KBM-7 (cell line): ENCODE measurements at places on chromosomes 12 and 14.

DNA sequence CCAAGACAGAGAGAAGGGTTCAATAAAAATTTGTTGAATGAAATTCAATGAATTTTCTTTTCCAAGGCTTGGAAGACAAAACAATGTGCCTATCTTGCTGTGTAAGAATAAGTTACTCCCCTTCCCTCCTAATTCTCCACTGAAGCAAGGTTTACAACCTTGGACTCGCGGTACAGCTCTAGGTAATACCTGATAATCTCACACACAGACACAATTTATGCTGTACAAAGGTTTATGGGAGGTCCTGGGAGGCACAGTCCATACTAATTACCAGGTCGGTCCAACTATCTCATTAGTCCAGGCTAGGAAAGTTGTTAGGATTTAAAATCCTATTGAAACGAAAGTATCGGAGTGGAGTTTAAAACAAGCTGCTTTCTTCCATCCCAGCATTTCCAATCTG lies 42.6 kb downstream of the NELL2 start:
- DNase-seq: no peak

- peak; percentile 80 for DNase-seq
These were observed 32.1 kb upstream of the SLC38A1 start for GRCh38 chr12:46300910-46301309.

DNA sequence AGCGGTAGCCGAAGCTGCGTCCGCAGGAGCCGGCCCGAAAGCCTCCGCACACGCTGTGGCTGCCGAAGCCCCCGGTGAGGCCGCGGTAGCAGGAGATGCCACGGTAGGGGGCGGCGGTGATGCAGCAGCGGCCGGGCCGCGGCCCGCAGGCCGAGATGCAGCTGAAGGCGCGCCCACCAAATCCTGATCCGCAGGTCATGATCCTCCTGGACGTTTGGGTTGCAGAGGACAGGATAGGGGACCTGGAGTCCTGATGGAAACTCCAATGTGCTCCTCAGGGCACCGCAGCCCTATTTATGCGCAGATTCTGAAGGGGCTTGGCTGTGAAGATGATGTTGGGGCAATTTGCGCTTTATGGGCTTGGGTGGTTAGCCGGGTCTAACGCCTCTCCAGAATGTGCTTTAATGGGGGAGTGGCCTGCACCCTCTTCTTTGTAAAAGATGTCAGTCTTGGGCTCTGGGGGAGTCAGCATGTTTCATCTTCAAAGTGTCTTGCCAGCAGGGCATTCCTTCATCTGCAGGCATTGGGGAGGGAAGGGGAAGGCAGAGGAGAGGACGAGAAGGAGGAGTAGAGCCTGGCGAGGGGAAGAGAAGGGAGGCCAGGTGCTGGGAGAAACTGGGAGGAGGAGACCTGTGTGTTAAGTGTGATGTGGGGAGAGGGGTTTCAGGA lies at the start of gene KRT81:
KRT81 (minus strand) TSS at position 268 of the 669 bp plus-strand sequence; CDS start at position 199, 69 bp downstream.
- no peak for DNase-seq

DNA sequence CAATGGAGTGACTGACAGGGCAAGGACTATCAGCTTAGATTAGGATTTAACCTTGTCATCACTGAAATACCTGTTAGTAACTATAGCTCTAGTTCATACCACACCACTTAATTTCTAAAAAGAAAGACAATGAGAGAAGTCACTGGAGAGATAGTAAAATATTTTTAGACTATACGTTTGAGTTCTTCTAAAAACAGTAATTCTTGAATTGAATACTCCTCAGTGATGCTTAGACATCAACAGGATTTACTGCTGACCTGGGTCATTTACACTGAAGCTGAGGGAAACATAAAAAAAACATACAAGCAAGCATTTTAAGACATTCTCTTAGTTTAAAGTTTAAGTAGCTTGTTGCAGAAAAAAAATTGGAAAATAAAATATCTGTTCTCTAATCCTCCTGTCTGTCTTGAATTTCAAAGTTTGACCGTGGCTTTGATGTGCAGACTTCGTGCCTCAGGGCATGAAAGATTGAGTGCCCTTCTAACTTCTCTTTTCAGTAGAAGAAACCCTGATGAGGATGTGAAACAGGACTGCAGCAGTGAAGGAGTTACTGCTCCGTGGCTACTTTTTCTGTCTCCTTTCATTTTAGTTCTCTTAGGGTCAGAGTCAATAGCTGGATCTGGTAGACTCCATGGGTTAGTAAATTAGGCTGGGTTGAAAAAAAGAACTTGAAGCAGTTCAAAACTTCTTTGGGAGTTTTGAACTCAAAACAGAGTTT lies 172.2 kb downstream of the PTPRO start:
- DNase-seq: no peak

- DNase-seq: no peak
These were observed 790.7 kb downstream of the C12orf50 start for GRCh38 chr12:87238466-87238865.

DNA sequence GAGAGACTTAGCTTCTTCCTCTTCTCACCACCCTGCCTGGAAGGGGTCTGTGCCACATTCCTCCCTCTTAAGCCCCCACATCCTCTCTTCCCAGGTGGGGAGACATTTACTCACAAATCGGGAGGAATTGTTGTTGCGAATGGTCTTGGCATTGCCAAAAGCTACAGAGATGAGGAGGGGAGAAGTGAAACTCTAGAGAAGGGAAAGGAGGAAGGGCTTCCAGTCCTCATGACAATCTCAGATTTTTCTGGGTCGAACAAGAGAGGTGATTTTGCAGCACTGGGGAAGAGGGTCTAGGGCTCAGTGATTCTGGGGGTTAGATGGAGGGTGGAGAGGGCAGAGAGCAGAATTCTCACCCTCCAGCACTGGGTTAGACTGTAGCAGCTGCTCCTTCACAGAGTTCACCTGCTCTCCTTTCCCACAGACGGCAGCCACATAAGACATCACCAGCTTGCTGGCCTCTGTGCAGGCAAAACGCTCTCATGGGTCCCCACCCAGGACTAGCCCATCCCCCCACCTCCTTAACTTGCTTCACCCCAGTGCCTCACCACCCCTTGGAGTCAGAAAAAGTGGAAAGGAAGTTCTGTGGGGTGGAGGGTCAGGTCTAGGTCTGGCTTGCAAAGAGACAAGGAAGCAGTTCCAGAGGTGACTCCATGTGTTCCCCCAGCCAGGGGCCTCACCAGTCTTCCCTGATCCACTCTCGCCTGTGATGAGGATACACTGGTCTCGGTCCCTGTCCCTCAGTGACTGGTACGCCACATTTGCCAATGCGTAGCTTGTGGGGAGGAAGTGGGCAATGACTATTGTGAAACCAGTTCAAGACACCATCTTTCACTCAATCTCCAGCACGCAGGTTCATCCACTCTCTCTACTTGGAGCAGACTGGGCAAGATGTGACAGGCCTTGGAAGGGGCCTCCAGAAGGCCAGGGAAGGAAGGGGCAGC lies 2.7 kb downstream of the MYO1A start:
- DNase-seq: no peak

DNA sequence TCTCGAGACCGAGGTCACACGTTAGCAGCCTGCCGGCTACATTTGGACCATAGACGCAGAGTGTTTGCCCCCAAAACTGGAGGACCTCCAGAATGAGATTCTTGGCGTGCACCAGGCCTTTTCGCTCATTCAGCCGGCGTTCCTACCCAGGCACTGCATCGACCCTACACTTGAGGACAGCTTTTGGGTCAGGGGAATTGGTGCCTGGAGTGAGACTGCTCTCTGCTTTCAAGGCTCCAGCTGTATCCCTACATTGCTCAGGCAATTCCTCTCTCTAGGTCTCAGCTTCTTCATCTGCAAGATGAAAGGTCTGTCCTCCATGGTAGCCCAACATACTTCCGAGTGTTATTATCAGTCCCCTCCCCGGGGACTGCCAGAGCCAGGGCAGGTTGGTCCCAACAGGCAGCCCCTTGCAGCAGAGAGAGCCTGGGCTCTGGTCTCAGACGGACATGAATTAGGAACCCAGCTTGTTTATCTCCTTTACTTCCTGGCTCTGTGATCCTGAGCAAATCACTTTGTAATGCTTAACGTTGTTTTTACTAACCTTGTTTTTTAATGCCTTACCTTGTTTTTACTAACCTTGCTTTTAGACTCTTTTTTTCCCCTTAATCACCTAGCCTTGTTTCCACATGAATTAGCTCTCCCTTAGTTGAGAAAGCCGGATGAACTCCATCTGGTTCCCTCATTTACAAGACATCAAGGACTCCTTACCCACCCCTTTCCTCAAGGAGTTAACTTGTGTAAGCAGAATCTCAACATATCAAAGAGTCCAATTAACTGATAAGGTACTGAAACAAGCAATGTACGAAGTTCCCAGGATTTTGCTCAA lies 892 bp downstream of the TCHP start:
- peak; percentile 34 for DNase-seq

- DNase-seq: peak; percentile 63
These were observed 47.0 kb upstream of the LGR5 start for GRCh38 chr12:71392521-71393145.

GRCh38 chr12:80472911-80473500 lies 29.0 kb downstream of the PTPRQ start:
- peak; percentile 70 for DNase-seq

DNA sequence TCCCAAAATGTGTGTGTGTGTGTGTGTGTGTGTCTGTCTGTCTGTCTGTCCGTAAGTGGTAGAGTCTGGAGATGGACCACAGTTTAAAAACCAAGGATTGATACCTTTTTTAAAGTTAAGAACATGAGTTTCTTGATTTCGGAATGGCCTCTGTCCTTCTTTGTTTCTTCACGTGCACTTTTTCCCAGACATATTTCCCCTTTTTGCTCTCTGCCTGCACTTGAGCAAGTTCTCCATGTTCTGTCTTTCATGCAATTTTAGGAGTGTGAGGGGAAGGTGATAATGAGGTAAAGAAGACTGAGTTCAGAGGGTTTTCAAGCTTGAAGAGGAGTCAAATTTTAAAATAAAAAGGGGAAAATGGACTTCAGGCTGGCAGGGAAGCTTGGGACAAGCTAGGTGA lies 12.7 kb downstream of the OLR1 start:
- DNase-seq: no peak

- no peak for DNase-seq
These were observed 3.0 kb downstream of the ATP6V0A2 start for GRCh38 chr12:123715195-123715594.

GRCh38 chr12:7758766-7759140 lies 6.3 kb upstream of the NANOGNB start:
- DNase-seq: no peak

- peak; percentile 77 for DNase-seq
These were observed 51.4 kb downstream of the WASHC3 start for GRCh38 chr12:102010265-102010994.

DNA sequence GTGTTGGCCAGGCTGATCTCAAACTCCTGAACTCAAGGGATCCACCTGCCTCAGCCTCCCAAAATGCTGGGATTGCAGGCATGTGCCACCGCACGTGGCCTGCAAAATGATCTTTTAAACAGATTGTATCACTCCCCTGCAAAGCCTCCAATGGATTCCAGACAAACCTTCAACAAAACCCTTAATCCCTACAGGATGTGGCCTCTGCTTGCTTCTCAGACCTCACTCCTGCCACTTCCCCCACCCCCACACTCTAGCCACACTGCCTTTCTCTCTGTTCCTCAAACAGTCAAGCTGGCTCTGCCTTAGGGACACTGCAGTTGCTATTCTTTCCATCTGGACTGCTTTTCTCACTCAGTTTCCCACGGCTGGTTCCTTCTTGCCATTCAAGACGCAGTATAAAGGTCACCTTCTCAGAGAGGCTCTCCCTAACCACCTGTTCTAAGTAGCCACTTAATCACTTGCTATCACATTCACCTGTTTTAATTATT lies 47.3 kb upstream of the TMED10 start:
- DNase-seq: peak; percentile 91

DNA sequence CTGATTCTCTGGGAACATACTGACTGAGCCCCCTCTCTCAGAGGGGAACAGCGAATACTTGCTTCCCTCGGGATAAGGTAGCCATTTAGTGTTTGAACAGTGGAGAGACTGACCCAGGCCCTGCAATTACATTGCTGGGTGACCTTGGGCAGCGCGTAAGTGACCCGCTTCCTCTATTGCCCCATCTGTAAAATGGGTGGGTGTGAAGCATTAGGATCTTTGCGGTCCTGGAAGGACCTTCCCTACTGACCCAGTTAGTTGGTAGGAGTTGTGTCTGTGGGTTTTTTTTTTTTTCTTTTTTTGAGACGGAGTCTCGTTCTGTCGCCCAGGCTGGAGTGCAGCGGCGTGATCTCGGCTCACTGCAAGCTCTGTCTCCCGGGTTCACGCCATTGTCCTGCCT lies 1.2 kb upstream of the KMT5A start:
- DNase-seq: no peak

DNA sequence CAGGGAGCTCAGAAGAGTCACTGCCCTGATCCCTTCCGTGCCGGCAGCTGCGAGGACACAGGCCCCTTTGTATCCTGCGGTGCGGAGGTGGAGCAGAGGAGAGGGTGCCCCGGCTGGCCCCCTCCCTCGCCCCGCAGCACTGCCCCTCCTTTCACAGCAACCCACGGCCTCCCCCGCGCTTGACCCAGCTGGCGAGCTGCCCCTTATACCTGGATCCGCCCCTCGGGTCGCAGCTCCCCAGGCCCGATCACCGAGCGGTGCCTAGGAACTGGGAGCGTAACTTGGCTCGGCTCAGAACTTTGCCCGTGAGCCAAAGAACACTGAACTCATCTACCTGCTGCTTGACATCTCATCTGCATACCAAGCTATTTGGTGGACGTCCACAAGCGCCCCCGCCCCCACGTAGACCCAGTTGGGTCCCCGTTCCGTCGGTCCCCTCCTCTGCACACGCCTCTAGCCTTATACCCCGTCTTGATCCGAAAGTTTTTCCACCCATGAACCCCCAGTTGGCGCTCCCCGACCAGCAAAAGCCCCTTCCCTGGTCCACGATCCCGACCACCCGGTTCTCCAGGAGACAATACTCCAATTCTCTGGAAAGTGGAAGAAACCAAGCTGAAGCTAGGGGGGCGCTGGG lies 697 bp upstream of the DNAJC14 start:
- peak; percentile 51 for DNase-seq

- DNase-seq: no peak
These were observed 56.8 kb downstream of the GNG2 start for GRCh38 chr14:51917193-51917592.

GRCh38 chr12:123945287-123946151 lies 27.1 kb downstream of the CCDC92 start:
- no peak for DNase-seq

- DNase-seq: no peak
These were observed 108.3 kb downstream of the SMOC1 start for GRCh38 chr14:69987406-69988121.

- DNase-seq: no peak
These were observed 642.0 kb downstream of the GALC start for GRCh38 chr14:87351007-87351406.

DNA sequence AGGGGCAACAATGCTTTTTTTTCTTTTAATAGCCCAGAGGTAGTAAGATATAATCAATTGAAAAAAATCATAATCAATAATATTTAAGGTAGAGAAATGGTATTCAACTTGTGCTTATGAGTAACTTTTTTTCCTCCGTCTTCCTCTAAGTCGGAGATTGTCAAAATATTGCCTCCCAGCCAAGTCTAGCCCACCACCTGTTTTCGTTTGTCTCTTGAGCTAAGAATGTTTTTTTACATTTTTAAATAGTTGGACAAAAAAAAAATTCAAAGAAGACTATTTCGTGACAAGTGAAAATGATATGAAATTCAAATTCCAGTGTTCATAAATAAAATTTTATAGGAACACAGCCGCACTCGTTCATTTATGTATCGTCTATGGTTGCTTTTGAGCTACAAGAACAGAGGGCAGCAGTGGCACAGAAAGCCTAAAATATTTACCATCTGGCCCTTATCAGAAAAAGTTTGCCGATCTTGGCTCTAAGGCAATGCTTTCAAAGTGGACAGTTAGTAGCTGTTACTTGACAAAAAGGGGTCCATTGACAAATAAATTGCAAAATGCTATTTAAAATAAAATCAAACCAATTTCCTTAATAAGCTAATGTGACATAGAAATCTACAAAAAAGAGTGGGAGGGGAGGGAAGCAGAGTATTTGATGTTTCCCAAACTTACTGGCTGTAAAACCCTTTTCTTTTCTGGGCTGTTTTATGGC lies 40.8 kb upstream of the MAX start:
- no peak for DNase-seq
